Frontal cortex (tissue), 4 donors: ENCODE measurements at places on chromosomes 16 and 17. TPM values are rescaled to one million over a fixed set of nuclear protein-coding genes. Genes with fewer than 3 reads are reported as not detected.

The TLK2 gene
- 79.5 TPM for total RNA-seq

The GPR142 gene
- total RNA-seq: not detected

The NEUROD2 gene
- 44.8 TPM for total RNA-seq

The TOM1L1 gene
- 20.4 TPM for total RNA-seq

The OTOP2 gene
- total RNA-seq: not detected

The GSDMA gene
- under 0.01 TPM for total RNA-seq

The LPO gene
- not detected for total RNA-seq

The STH gene
- 2.0 TPM for total RNA-seq

The PRR35 gene
- not detected for total RNA-seq

The NACA2 gene
- total RNA-seq: not detected

The IRX5 gene
- total RNA-seq: 0.41 TPM

The MYL11 gene
- total RNA-seq: not detected

The WFIKKN1 gene
- 0.41 TPM for total RNA-seq

The C17orf100 gene
- 2.9 TPM for total RNA-seq

The UBE2G1 gene
- total RNA-seq: 45.7 TPM

- DNase-seq: no peak
Observed at GRCh38 chr17:76934561-76935320, 66.5 kb downstream of the MGAT5B start.

- no peak for DNase-seq
Observed at GRCh38 chr16:68779891-68780290, 42.8 kb downstream of the CDH1 start.

GRCh38 chr17:2602597-2603017 is 9.2 kb downstream of the PAFAH1B1 start:
- no peak for DNase-seq

- DNase-seq: no peak
Observed at GRCh38 chr17:79298799-79299198, 224.2 kb downstream of the ENGASE start.

- DNase-seq: no peak
Observed at GRCh38 chr16:72827866-72828265, 220.1 kb downstream of the ZFHX3 start.

DNA sequence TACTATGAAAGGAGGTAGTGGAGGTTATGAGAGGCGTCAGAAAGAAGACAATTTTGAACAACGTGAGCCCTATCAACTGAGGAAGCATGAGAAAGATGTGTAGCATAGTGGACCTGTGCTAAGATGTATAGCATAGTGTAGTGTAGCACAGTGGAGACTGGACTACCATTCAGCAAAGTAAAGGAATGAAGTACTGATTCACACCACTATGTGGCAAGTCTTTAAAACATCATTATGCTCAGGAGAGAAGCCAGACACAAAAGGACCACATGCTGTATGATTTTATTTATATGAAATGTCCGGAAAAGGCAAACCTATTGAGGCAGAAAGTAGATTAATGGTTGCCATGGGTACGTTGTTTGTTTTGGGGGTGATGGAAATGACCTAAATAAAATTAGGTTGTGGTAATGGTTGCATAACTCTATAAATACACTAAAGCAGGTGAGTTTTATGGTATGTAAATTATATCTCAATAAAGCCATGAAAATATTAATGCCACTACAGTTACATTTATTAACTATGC is 20.4 kb upstream of the XYLT1 start:
- no peak for DNase-seq

DNA sequence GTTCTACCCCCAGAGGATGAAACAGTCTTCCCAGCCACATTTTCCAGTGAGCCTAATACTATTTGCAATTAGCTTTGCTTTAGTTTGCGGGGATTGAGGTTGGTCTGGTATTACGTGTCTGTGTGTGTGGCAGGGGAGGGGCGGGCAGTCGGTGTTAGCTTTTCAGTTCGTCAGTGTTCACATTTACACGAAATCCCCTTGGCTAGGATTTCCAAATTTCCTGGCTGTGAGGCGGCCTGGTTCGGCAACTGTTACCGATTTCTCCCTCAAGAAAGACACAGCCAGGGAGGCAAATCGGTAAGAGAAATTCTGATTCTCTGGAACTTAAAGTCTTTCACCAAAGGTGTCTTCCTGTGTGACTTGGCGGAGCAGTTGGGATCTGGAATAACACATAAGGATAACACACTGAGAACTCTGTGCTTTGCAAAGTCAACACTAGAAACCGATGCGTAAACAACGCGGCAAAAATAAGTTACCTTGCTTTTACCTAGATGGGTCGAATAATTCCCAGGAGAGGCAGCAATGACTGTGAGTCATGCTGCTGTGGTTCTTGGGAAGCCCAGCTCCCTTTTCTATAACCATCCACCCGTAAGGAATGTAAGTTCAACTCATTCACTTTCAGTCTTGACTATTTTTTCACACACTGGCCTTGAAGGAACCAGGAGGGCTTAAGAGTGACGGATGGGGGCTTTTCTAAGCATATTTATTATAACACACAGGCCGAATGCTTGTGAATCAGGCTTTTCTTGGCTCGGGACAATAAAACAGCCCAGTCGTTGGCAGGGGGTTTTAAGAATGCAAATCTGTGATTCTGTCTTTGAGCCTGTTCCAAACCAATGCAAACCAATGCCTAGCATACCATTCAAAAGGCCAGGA is 24.2 kb downstream of the GPRC5B start:
- DNase-seq: no peak

GRCh38 chr17:78991906-78992532 is 12.3 kb upstream of the LGALS3BP start:
- DNase-seq: no peak

- DNase-seq: no peak
Observed at GRCh38 chr17:58224315-58224714, 5.3 kb upstream of the MKS1 start.

DNA sequence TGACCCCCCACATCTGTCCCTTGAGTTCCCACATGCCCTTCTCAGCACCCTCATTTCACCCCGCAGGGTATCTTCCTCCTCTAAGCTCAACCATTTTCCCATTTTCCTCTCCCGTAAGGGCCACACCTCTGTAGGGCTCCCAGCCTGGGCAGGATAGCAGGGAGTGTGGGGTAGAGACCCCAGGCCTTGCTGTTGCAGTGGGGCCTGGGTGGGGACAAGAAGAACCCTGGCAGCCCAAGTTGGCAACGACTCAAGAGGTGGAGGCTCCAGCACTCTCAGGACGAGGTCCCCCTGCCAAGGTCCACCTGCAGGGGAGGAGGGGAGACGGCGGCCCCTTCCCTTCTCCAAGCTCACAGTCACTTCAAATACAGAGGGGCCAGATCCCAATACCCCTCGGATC is 2.0 kb upstream of the TMEM92 start:
- peak; percentile 16 for DNase-seq

GRCh38 chr16:56388209-56388608 is 37.1 kb downstream of the AMFR start:
- DNase-seq: no peak

GRCh38 chr17:2990396-2990795 is 73.0 kb downstream of the OR1D5 start:
- no peak for DNase-seq

DNA sequence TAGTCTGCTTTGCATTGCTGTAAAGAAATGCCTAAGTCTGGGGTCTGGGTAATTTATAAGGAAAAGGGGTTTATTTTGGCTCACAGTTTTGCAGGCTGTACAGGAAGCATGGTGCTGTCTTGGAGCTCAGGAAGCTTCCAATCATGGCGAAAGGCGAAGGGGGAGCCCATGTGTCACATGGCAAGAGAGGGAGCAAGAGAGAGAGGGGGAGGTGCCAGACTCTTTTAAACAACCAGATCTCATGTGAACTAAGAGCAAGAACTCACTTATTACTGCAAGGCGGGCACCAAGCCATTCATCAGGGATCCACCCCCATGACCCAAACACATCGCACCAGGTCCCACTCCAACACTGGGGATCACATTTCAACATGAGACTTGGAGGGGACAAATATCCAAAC is 148.2 kb upstream of the HS3ST2 start:
- no peak for DNase-seq

GRCh38 chr16:10922328-10923145 is 19.7 kb downstream of the DEXI start:
- DNase-seq: no peak

GRCh38 chr17:9169116-9169515 is 147.8 kb downstream of the NTN1 start:
- DNase-seq: no peak
